ENCODE measurements at places on chromosomes 1 and 21. TPM values are rescaled to one million over a fixed set of nuclear protein-coding genes. Genes with fewer than 3 reads are reported as not detected.

Gene KIF26B
- total RNA-seq = 10.1 TPM

Gene PIGM
- 11.6 TPM for total RNA-seq

Gene CRYBG2
- 1.9 TPM for total RNA-seq

Gene CFH
- 98.1 TPM for total RNA-seq

Gene SPRR3
- not detected for total RNA-seq

Gene SIK1
- 49.3 TPM for total RNA-seq

Gene TGFBR3
- total RNA-seq = 41.1 TPM

Gene WNT2B
- 50.8 TPM for total RNA-seq

Gene LRRC8B
- total RNA-seq = 26.4 TPM

Gene NCMAP
- total RNA-seq = 2.1 TPM

Gene PADI4
- total RNA-seq = 3.0 TPM

Gene OR10Z1
- not detected for total RNA-seq

Gene ELAPOR1
- 7.4 TPM for total RNA-seq

Gene TNFRSF4
- 0.22 TPM for total RNA-seq

Gene HPCAL4
- total RNA-seq = 5.7 TPM

Gene EPRS1
- 129 TPM for total RNA-seq

Gene DAB1
- total RNA-seq = 17.9 TPM

Gene PKP1
- total RNA-seq = 34.3 TPM

Gene PLPPR4
- 39.2 TPM for total RNA-seq

Gene ADAMTS1
- total RNA-seq = 56.2 TPM

Gene CAPN9
- total RNA-seq = 0.33 TPM

Gene SESN2
- total RNA-seq = 5.9 TPM

Gene PTTG1IP
- 172 TPM for total RNA-seq

Gene TNFRSF1B
- total RNA-seq = 7.8 TPM

Gene PGLYRP3
- total RNA-seq = not detected
